ENCODE measurements at places on chromosomes 7 and 10.

- H3K4me1 ChIP-seq, result no peaks in the 10 kb centered on the region
- H3K27ac ChIP-seq, result no peak overlapping the region
- no peaks in the 10 kb centered on the region for H3K27me3 ChIP-seq
Measured at GRCh38 chr10:28186887-28187578, 115.8 kb downstream of the MPP7 start.

- H3K4me1 ChIP-seq, result peaks cover 10% of the 10 kb centered on the region
- DNase-seq, result no peak
- no peak overlapping the region for H3K4me3 ChIP-seq
- no peaks in the 10 kb centered on the region for H3K27me3 ChIP-seq
Measured at GRCh38 chr7:69603937-69604494, 5.7 kb downstream of the AUTS2 start.

DNA sequence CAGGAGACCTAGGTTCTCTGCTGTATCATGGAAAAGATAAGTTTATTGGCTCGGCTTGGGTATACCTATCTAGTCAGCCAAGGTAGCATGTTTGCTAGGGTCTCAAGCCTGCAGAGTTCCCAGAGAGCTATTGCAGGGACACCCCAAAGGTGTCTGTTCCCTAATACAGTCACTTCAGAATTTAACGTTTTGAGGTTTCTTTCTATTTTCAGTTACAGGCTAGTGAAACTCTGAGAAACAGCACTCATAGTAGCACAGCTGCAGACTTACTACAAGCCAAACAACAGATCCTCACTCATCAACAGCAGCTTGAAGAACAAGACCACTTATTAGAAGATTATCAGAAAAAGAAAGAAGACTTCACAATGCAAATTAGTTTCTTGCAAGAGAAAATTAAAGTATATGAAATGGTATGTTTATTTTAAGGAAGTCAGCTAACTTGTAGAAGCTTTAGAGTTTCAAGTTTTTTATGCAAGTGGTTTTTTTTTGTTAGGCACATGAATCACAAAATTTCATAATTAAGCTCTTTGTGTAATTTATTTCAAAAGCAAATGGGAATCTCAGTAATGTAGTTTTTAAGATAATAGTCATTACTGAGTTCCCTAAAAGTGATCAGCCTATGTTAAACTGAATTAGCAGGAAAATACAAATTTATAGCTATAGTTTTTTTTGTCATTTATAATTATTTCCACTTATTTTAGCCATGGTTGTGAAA, 54.9 kb downstream of the AKAP9 start:
- DNase-seq, result no peak
- no peaks in the 10 kb centered on the region for H3K4me1 ChIP-seq
- H3K27ac ChIP-seq, result no peak overlapping the region

DNA sequence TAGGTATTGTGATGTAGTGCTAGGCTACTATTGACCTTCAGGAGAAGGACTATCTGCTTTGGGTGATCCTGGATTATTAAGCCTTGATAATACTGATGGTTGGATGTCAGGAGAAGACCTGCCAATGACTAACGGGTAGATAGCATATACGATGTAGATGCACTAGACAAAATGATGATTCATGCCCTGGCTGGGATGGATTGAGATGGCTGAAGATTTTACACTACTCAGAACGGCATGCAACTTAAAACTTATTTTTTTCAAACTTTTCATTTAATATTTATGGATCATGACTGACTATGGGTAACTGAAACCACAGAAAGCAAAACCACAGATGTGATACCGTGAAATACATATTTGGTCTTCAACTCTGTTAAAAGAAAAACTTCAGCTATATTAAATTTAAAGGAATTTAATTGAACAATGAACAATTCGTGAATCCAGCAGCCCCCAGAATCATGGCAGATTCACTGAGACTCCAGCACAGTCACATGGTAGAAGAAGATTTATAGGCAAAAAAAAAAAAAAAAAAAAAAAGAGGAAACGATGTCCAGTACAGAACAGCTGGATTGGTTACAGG, 124.6 kb upstream of the CDK13 start:
- no peak overlapping the region for H3K27ac ChIP-seq
- no peak for DNase-seq
- no peaks in the 10 kb centered on the region for H3K36me3 ChIP-seq
- no peak overlapping the region for H3K4me3 ChIP-seq
- no peaks in the 10 kb centered on the region for H3K4me1 ChIP-seq
- no peaks in the 10 kb centered on the region for H3K27me3 ChIP-seq

GRCh38 chr10:79238158-79238520, 109.1 kb upstream of the PPIF start:
- H3K36me3 ChIP-seq, result no peaks in the 10 kb centered on the region
- peaks cover 49% of the 10 kb centered on the region for H3K4me1 ChIP-seq
- no peaks in the 10 kb centered on the region for H3K27me3 ChIP-seq
- DNase-seq, result no peak
- peak overlapping the region; percentile 2 for H3K27ac ChIP-seq

DNA sequence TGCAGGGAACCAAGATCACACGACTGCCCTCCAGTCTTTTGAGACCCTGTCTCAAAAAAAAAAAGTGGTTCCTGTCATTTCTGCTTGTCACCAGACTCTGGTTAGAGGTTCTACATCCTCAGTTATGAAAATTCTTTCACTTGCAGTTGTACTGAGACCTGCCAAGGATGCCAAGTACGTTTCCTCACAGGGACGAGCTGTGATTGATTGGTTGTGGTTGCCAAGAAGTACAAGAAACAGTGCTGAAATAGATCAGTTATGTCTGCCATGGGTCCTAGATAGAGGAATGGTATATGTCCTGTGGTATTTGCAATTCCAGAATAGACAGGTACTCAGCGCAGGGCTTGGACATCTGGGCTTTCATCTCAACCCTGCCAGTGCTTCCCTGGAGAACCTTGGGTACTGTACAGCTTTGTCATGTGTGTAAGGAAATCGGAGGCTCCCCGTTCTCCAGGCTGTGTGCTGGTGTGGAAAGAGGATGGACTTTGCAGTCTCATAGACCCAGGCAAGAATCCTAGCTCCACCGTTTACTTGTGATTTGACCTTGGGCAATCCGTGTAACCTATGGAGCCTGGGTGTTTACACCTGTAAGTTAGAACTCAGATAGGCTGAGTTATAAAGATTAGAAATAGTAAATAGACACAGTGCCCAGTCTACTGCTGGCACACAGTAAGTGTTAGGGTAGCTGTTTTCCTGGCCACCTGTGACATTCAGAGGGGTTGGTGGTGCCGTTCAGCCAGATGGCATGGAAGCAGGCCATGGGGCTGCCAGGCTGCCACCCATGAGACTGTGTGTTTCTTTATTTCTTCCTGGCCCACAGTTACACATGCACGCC, 53.0 kb downstream of the COL13A1 start:
- no peaks in the 10 kb centered on the region for H3K27me3 ChIP-seq
- no peak overlapping the region for H3K4me3 ChIP-seq
- H3K27ac ChIP-seq, result no peak overlapping the region

DNA sequence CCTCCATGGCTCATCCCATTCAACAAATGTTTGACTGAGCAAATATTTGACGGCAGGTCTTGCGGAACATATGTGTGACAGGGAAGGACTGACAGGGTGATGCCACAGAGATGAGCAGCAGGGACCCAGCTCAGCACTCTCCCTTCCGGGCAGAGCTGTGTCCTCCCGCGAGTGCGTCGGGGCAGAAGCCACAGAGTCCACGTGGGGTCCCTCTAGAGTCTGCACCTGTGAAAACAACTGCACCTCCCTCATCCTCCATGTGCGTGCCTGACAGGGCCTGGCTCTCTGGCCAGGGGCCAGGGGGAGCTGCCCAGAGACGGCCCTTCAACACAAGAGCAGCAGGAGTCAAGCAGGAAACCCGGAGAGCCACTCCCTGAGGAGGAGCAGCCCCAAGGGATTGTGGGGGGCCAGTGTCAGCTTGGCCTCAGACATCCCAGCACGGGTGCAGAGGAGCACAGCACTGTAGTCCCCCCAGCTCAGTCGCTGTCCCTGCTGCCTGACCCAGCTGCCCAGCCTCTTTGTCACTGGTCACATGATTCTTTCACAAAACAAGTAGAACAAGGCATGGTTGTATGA, 83.6 kb upstream of the TMEM72 start:
- no peak overlapping the region for H3K4me3 ChIP-seq
- no peaks in the 10 kb centered on the region for H3K27me3 ChIP-seq
- DNase-seq, result no peak
- H3K36me3 ChIP-seq, result no peaks in the 10 kb centered on the region

GRCh38 chr10:50585921-50586739, 37.6 kb downstream of the SGMS1 start:
- peaks cover 23% of the 10 kb centered on the region for H3K4me1 ChIP-seq
- no peak overlapping the region for H3K27ac ChIP-seq

DNA sequence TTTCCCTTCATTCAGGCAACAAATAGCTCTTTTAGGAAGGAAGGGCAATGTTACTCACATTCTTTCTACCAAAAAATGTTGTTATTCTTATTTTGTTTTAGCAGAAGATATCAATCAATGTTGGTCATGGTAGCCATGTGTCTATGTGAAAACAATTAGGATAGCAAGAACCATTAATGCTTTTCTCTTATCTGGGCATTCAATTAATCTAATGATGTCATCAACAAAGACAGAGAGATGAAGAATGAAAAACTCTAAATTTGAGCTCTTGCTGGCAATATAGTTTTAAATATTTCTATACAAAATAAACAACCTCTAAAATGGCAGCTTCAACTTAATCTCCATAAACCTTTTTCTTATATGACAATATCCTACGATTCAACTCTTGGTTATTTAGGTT, 353.7 kb upstream of the ANKRD30A start:
- H3K36me3 ChIP-seq, result no peaks in the 10 kb centered on the region
- H3K4me1 ChIP-seq, result no peaks in the 10 kb centered on the region
- H3K27me3 ChIP-seq, result no peaks in the 10 kb centered on the region
- no peak overlapping the region for H3K4me3 ChIP-seq
- no peak for DNase-seq

GRCh38 chr7:152968514-152968913, 209.0 kb downstream of the ACTR3B start:
- no peaks in the 10 kb centered on the region for H3K4me1 ChIP-seq
- H3K27ac ChIP-seq, result no peak overlapping the region
- no peaks in the 10 kb centered on the region for H3K27me3 ChIP-seq
- DNase-seq, result no peak
- no peaks in the 10 kb centered on the region for H3K36me3 ChIP-seq

DNA sequence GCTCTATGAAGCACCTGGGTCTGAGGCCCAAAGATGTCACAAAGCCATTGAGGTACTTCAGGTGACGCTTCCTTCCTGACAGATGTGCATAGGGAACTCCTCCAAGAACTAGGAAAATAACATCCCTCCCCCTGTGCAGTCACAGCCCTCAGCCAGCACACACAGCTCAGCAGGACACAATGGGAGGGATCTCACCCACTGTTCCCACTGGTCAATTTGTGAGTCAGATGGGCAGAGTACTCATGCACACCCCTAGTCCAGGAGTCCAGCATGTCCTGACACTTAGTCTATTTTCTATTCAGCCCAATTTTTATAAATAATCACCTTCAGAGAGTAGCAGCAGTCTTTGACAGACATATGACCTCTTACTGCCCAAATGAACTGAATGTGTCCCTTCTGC, 60.7 kb upstream of the PFKP start:
- no peak for DNase-seq
- no peak overlapping the region for H3K4me3 ChIP-seq
- H3K27me3 ChIP-seq, result no peaks in the 10 kb centered on the region
- H3K4me1 ChIP-seq, result no peaks in the 10 kb centered on the region
- no peaks in the 10 kb centered on the region for H3K36me3 ChIP-seq

- no peaks in the 10 kb centered on the region for H3K27me3 ChIP-seq
- no peaks in the 10 kb centered on the region for H3K36me3 ChIP-seq
- H3K4me3 ChIP-seq, result no peak overlapping the region
- no peaks in the 10 kb centered on the region for H3K4me1 ChIP-seq
- no peak for DNase-seq
Measured at GRCh38 chr10:62231805-62232204, 36.8 kb downstream of the RTKN2 start.

- no peaks in the 10 kb centered on the region for H3K36me3 ChIP-seq
- H3K4me1 ChIP-seq, result no peaks in the 10 kb centered on the region
- no peaks in the 10 kb centered on the region for H3K27me3 ChIP-seq
- no peak for DNase-seq
Measured at GRCh38 chr7:113207441-113207840, 89.1 kb upstream of the SMIM30 start.

- no peak for DNase-seq
- no peaks in the 10 kb centered on the region for H3K36me3 ChIP-seq
- no peak overlapping the region for H3K27ac ChIP-seq
Measured at GRCh38 chr10:33160151-33160550, 174.3 kb downstream of the NRP1 start.

DNA sequence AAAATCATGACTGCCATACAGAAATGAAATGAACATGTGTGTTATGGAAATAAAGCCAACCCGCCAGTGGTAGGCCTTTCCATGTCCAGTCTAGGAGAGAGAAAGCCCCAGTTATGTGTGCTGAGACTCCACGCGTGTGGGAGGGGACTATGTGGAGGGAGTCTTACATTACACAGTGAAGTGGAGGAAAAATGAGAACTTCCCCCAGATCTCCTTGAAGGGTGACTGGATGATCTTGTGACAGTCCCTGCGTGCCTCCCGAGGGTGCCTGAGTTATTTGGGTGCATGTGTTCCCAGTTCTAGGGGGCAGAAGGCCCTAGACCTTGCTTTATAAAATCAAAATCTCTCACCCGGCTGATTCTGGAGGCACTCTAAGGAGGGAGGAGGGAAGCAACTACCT, 24.2 kb downstream of the UPP1 start:
- no peak overlapping the region for H3K27ac ChIP-seq
- H3K4me1 ChIP-seq, result peaks cover 26% of the 10 kb centered on the region
- no peaks in the 10 kb centered on the region for H3K27me3 ChIP-seq

- H3K27me3 ChIP-seq, result no peaks in the 10 kb centered on the region
- no peak for DNase-seq
- no peak overlapping the region for H3K4me3 ChIP-seq
Measured at GRCh38 chr10:106038246-106038645, 1126.3 kb downstream of the SORCS1 start.

- H3K4me3 ChIP-seq, result no peak overlapping the region
- no peaks in the 10 kb centered on the region for H3K36me3 ChIP-seq
- no peak overlapping the region for H3K27ac ChIP-seq
- no peak for DNase-seq
- no peaks in the 10 kb centered on the region for H3K4me1 ChIP-seq
Measured at GRCh38 chr7:34392972-34393371, 265.0 kb upstream of the NPSR1 start.

GRCh38 chr10:132851451-132851850, 65.5 kb upstream of the NKX6-2 start:
- H3K4me1 ChIP-seq, result no peaks in the 10 kb centered on the region
- H3K27ac ChIP-seq, result no peak overlapping the region
- H3K4me3 ChIP-seq, result no peak overlapping the region
- DNase-seq, result no peak
- H3K36me3 ChIP-seq, result no peaks in the 10 kb centered on the region
- no peaks in the 10 kb centered on the region for H3K27me3 ChIP-seq

DNA sequence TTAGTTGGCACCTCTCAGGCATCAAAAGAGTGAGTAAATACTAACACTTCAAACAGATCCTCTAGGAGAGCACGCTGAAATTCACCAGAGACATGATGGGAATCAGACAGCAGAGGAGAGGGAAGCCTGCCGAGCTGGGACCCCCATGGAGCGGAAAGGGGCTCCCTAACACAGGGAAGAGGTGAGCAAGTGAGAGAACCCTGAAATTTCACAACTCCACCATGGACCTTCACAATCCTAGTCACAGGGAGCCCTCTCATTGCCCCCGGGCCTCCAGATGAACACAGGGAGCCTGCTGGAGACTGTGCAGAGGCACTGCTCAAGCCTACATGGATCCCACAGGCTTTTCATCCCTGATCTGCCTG, 59.2 kb upstream of the ANTXRL start:
- H3K27me3 ChIP-seq, result no peaks in the 10 kb centered on the region
- H3K36me3 ChIP-seq, result no peaks in the 10 kb centered on the region
- no peak overlapping the region for H3K4me3 ChIP-seq
- H3K27ac ChIP-seq, result no peak overlapping the region
- H3K4me1 ChIP-seq, result peaks cover 8% of the 10 kb centered on the region

- DNase-seq, result no peak
- H3K4me3 ChIP-seq, result no peak overlapping the region
- H3K27me3 ChIP-seq, result no peaks in the 10 kb centered on the region
- H3K36me3 ChIP-seq, result no peaks in the 10 kb centered on the region
- no peak overlapping the region for H3K27ac ChIP-seq
Measured at GRCh38 chr7:85673876-85674275, 487.0 kb upstream of the SEMA3D start.

Measured in esophagus squamous epithelium (tissue), 5 donors.